CD4-positive, alpha-beta T cell treated with Interferon alpha-2 for 1 hour (primary cell): ENCODE measurements at places on chromosomes 6 and 20.

DNA sequence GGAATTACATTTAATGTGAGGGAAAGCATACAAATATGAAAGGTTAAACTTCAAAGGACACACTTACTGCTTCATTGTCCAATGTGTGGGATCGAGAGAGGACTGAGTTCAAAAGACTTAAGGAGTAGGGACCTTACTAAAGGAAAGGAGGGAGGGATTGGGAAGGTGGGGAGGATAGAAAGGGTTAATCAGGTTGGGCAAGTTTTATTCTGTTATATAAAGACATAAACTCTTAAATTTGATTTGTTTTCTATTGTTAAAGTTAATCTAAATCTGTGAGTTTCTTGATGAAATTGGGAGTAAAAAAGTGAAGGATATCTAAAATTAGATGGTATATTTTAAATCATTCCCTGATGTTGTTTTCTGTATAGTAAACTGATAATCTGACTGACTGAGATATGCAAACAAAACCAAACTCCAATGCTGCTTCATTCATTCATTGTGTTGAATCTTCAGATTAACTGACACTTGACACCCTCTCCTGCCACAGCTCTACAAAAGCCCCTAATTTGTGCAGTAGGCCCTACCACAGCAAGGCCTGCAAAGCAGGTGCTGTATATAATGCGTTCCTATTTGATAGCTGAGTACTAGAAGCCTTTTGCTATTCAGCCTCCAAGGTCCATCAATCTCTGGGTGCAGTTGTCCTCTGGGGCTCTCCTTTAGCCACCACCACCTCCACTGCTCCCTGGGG lies 1.3 kb upstream of the UBE2J1 start:
- DNase-seq = no peak

DNA sequence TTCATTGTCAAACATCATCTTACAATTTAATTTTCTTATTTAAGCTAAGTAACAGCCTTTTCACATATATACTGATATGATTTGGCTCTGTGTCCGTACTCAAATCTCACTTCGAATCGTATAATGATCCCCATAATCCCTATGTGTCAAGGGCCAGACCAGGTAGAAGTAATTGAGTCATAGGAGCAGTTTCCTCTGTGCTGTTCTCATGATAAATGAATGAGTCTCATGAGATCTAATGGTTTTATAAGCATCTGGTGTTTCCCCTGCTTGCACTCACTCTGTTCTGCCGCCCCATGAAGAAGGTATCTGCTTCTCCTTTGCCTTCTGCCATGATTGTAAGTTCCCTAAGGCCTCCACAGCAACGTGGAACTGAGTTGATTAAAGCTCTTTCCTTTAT lies 25.1 kb upstream of the CMTR1 start:
- no peak for DNase-seq

DNA sequence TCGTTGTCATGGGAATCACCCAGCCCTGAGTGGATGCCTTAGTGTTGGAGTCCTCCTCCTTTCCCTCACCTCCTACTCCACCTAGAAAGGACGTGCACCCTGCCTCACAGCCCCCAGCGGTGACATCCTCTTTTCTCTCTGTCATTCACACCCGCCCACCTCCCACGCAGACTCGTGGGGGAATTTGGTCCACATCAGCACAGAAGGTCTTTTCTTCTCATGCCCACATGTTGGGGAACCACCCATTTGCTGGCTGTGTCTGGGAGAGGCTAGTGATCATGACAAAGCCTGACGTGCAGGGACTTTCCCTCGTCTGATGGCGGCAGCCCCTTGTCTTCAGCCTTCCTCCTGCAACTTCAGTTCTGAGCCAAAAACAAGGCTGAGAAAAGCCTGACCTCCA lies 96.0 kb upstream of the CNKSR3 start:
- peak; percentile 52 for DNase-seq

DNA sequence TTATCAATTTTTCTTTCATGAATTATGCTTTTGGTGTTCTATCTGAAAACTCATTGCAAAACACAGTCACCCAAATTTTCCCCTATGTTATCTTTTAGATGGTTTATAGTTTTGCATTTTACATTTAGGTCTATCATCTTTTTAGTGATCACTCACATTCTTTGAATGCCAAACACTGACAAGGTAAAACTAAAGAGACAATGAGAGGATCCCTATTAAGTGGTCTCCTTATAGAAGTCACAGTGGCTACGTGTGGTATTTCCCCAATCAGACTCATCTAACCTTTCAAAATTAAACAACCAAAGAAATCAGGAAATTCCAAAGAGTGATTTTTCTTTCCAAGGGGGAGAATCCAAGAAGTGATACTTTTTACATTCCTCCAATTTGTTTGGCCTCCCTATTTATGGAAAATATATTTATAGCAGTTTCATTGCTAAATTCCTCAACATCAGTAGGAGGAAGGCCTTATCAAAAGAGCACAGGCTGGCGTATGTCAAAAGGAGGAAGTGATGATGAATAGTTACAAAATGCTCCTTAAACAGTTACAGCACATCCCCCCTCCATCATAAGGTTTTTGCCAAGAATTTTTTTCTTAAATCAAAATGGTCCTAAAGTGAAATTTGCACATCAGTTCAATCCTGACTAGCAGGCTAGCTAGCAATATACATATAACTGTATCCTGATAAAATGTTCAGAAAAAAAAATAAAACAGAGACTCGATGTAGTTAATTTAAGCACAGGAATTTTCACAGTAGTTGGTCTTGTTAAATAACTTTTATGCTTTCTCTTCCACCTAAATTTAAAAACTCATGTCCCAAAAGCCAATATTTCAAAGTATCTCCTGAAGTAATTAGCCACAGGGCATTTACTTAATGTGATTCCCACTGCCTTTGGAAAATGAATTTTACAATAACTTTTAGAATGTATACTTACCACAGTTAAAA lies 76.2 kb upstream of the IPCEF1 start:
- DNase-seq = no peak

DNA sequence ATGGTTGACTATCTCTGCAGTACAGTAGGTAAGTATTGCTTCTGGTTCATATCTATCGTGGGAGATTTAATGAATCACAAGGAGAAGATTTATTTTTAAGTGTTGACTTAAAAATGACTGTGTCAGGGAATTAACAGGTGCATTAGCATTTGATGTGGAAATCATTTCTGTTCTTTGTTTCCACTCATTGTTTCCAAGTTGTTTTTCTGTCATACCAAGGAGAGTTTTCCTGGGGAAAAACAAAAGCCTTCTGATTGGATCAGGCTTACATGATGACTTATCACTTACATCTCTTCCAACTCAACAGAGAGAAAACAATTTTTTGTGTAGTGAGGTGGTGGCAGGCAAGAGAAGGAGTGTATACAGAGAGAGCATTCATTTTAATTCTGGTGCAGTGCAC lies 686.4 kb downstream of the HTR1B start:
- no peak for DNase-seq

DNA sequence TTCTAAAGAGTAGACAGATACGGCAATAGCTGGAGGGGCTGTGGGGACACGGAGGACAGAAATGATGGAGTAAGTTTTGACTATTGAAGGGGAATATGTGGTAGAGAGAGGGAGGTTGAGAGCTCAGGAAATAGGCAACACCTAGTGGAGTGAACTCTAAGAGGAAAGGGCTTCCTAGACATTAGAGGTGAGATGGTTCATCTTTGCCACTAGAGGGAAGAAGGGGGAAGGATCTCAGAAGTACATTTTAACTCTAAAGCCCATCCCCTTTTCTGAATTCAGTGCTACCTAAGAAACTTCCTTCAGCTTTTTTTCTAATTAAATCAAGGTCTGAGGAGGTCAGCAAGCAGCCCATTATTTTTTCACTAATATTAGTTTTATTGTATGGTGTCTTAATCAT lies 689.4 kb upstream of the MAP3K7 start:
- DNase-seq = no peak

GRCh38 chr6:136058852-136059251 lies 191.3 kb downstream of the MTFR2 start:
- DNase-seq = no peak

DNA sequence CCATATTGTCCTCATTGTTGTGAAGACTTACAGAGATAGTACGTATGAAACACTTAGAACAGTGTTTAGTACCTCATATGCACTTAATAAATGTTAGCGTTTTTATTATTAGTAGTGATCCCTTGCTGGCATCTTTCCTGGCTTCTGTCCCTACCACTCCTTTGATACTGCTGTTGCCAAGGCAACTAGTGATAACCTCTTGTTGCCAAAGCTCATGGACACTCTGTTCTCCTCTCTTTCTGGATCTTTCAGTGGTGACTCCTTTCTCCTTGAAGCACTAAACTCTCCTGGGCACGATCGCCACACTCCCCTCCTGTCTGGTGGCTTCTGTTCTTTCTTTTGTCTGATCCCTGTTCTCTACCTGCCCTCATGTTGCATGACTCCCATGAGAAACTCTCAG lies 83.5 kb downstream of the FOXO3 start:
- DNase-seq = no peak

DNA sequence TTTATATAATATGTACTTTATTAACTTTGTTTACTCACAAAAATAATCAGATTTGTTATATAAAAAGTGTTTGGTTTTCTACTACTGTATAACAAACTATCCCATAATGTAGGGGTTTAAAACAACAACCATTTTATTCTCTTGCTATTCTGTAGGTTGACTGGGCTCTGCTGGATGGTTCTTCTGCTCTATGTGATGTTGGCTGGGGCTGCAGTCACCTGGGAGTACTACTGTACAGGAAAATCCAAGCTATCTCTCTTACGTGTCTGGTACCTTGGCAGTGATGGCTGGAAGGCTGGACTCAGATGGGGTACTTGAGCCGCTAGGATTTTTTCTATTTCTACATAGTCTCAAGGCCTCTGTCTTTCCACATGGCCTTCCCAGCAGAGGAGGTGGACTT lies 44.0 kb upstream of the UBR2 start:
- DNase-seq = no peak

- DNase-seq = peak; percentile 5
These were observed 62.0 kb upstream of the EPB41L1 start for GRCh38 chr20:36092398-36093024.
